ENCODE measurements at places on chromosomes 12 and 14.
A peak's percentile ranks its signal among the peaks of the same experiment; 100 is the strongest.

GRCh38 chr12:100935929-100936328 is 141.4 kb downstream of the ANO4 start:
- DNase-seq = no peak

- DNase-seq = no peak
These were observed 52.3 kb upstream of the BCL2L14 start for GRCh38 chr12:12018454-12018853.

DNA sequence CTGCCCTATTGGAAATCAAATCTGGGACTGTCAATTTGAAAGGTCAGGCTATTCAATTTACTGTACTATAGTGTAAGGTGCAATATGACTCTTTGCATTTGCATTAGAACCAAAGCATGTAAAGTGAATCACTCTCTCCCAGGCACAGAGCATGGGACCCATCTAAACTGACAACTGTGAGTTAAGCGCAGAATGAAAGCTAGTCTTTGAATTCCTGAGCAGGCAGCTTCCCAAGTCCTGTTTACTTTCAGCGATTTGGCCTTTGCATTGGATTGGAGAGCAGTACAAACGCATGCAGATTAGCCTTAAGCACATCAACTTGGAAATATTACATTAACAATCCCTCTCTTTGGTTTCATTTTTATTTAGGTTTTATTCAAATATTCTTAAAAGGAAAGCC is 74.6 kb downstream of the RERG start:
- no peak for DNase-seq

DNA sequence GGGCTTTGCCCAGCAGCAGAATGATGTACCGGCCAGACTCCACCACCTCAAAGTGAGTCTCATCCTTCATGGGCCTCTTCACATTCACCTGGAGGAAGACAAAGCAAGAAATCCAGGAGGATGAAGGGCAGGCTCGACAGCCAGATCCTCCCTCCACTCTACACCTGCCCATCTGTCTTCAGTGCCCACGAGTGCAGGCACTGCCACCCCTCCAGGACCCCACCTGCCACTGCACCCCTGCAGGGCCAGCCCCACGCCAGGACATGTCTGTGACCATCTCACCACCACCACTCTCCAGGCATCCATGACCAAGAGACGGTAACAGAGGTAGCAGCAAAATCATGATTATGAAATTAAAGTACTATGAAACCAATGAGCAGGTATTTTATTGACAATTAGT is 84.3 kb upstream of the ANO2 start:
- DNase-seq = no peak

DNA sequence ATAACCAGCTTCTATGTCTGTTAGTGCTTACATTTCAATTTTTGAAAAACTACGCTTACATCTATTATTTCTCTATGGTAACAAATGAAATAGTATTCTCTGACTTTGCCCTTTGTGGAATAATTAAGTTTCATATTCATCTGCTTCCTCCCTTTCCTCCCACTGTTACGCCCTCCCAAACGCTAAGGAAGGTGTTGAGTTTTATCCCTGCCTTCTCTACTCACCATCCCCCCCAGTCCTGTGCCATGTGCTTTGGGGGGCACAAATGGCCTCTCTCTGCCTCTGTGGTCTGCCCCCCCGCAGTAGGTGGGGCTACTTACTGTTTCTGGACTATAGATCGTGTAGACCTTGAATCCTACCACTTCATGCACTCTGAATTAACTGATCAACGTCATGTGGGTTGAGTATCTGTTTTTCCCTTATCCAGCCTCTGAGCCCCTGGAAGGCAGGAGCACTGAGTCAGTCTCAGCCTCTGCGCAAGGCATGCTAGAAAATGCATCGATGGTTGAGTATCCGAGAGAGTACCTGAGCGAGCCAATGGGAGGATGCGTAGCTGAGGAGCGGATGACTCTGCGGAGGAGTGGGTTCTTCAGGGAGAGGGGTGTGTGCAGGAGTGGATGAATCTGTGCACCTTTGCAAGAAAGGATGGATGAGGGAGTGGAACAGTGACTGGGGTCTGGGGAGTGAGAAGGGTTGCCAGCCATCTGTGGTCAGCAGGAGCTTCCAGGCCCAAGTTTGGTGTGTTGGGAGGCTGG is 114.5 kb upstream of the RTL1 start:
- peak; percentile 0 for DNase-seq

DNA sequence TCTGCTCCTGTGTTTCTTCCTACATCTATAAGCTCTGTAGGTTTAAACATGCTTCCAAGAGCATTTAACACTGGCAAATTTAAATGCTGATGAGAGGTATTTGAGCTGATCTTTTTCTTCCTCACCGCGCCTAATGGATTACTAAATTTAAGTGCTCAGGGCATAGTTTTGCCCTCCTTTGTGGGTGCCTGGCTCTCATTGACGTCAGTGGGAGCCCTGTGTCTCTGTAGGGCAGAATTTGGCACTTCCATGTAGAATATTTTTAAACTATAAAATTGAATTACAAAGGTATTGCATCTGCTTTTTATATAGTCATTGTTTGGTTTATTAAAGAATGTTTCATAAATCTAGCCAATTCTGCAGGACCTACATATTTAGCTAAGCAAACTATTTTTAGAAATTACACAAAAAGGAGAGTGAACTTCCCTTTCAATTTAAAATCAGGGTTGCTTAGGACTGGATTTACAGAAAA is 444.8 kb downstream of the AEBP2 start:
- no peak for DNase-seq

DNA sequence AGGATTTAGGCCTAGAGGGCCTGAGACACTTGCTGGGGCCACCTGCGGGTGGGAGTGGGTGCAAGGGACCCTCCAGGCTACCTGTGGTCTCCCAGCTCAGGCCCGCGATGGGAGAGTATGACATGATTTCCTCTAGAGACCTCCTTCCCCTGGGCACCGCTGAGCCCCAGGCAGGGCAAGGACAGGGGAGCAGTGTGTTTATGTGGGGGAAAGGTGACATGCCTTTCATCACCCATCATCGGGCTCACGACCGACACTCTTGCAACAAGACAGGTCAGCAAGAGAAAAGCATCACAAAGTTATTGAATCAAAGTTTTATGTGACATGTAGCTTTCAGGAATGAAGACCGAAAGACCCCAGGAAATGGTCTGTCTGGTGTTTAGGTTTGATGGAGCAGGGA is 19.9 kb downstream of the SH2B3 start:
- no peak for DNase-seq

GRCh38 chr12:116144384-116144783 is 133.1 kb downstream of the MED13L start:
- DNase-seq = no peak

DNA sequence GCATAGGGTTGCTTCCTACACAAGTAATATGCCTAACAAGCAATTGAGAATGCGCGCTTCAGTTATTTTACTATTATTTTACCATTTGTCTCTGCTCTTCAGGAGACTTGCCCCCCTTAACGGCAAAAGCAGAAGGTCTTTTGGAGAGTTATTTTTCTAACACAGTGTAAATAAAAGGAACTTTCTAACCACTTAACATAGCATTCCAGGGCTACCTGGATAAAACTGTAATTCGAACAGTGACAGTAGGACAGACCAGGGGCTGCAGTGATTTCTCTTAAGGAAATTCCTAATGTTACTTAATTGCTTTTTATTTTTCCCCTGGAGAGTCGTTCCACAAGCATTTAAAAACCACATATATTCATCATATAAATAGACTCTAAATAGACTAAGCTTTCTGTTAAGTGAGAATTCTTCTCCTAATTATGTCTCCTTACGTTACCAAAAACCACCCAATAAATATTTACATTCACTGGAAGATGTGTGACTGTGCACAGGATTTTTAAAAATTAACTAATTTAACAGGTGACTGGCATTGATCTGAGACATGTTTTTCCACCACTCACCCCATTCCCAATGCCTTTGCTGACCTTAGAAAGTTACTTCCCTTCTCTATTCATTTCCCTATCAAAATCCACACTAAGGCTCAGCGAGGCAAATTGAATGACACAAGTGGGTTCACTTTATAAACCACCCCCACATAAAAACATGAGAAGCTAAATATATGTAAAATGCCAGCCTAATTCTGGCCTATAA is 72.4 kb downstream of the RNF34 start:
- no peak for DNase-seq

DNA sequence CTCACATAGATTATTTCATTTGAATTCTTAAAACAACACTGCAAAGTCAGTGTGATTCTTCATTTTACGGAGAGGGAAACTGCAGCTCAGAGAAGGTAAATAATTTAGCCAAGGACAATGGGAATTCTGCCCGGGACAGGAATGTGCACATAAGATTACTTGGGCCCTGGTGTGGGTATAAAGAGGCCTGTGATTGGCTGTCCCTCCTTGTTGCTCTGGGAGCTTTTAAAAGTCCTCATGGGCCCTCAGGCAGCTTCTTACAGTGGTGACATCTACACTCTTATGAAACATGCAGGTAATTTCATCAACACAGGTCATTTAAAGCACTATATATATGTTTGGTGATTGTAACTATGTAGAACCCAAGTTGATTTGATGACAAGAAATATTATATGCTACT is 100.3 kb downstream of the ESR2 start:
- DNase-seq = no peak

- no peak for DNase-seq
These were observed 19.3 kb downstream of the NFKBIA start for GRCh38 chr14:35385042-35385839.

DNA sequence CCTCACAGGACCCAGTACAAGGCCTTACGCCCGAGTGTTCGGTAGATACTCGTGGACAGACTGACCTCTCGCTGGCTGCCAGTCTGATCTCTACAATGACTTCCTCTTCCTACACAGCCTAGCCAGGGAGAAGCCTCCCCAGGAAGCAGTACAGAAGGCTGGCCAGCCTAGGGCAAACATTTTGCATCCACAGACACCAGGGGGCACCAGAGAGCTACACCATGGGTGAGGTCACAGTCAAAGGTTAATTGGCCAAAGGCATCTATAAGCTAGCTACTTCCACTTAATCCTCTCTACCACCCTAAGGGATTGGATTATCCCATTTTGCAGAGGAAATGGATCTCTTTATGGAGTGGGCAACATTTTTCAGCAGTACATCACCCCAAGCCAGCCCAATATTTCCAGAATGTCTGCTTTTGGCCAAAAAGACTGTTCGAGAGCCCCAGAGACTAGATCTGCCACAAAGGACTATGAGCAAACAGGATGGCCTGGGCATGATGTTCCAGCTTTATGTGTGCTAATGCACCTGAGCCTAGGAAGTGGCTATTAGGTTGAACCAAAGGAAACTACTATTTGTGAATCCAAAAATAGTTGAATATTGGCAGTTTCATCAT is 14.6 kb upstream of the PNMA1 start:
- DNase-seq = peak; percentile 95

GRCh38 chr14:95291859-95292542 is 27.7 kb downstream of the CLMN start:
- DNase-seq = no peak

DNA sequence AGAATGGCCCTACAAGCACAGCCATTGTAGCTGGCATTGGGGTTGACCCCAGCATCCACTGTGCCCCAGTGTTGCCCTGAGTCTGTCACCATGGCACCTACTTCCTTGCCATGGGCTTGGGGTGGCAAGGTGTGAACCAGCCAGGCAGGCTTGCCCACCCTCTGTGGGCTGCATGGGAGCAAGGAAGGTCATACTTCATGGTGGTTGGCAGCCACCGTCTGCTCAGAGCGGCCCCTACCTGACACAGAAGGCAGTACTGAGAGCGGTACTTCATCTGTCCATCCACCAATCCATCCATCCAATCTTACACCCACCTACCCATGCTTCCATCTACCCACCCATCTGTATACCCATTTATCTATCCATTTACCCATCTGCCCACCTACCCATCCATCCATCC is 160.1 kb downstream of the KIF26A start:
- DNase-seq = no peak

- peak; percentile 50 for DNase-seq
These were observed 1.2 kb upstream of the AMIGO2 start for GRCh38 chr12:47080725-47081502.

All from endothelial cell (in vitro differentiated cells).